ENCODE measurements at places on chromosomes 13 and 19. TPM values are rescaled to one million over a fixed set of nuclear protein-coding genes. Genes with fewer than 3 reads are reported as not detected.

The SHANK1 gene
- polyA plus RNA-seq: 2.4 TPM

The FPR2 gene
- not detected for polyA plus RNA-seq

The KIR2DL1 gene
- not detected for polyA plus RNA-seq

The C19orf85 gene
- polyA plus RNA-seq: not detected

The ZNF579 gene
- polyA plus RNA-seq: 5.1 TPM

DNA sequence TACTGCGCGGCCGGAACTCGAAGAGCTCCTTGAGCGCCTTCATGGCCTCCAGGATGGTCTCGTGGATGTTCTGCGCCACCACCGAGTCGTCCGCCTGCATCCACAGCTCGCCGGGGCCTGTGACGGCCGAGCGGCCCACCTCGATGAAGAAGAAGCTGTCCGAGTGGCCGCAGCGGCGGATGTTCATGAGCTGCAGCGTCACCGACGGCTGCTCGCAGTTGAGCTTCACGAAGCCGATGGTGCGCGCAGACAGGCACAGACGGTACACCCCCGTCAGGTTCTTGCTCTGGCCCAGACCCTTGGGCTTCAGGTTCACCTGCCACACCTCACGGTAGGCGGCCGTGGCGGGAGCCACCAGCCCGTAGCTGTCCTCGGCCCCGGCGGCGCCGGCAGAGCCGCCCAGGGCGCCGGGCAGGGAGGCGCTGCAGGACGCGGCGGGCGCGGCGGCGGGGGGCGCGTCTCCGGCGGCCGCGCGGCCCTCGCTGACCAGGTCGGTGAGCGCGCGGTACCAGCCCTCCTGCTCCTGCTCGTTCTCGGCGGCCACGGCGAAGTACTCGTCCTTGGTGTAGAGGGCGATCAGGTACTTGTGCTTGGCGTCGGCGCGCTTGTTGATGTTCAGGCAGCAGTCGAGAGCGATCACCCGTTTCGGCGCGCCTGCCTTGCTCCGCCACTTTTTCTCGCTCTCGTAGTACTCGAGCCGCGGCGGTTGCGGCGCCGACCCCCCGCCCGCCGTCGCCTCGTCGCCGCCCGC lies 1.1 kb downstream of the IRS2 start:
- no peak for DNase-seq

DNA sequence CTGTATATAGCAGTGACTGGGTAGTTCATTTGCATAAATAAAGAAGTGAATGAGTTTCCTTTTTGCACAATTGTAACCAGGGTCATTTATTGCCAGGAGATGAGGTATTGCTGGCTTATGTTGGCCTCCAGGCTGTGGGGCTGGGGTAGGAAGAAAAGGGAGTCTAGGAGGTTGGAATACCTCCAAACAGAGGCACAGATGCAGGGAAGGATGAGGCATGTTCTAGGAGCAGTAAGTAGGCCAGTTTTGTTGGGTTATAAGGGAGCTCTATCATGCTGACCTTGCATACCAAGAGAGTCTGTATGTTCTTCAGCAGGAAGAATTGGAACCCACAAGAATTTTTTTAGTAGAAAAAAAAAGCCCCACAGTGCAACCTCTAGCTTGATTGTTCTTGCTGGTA lies 17.2 kb upstream of the CYSLTR2 start:
- no peak for DNase-seq

DNA sequence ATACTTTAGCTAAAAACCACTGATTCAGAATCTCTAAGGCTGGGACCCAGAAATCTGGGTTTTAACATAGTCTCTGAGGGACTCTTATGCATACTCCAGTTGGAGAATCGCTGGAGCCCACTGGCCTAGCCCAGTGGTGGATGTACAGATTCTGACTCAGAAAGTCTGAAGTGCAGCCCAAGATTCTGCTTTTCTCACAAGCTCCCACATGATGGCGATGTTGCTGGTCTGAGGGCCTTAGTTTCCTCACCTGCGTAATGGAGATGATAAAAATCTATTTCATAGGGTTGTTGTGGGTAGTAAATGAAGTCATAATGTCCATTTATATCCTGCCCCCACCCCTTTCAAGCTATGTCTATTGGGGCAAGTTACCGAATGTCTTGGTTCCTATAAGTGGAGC lies 7.7 kb upstream of the CDADC1 start:
- no peak for DNase-seq

DNA sequence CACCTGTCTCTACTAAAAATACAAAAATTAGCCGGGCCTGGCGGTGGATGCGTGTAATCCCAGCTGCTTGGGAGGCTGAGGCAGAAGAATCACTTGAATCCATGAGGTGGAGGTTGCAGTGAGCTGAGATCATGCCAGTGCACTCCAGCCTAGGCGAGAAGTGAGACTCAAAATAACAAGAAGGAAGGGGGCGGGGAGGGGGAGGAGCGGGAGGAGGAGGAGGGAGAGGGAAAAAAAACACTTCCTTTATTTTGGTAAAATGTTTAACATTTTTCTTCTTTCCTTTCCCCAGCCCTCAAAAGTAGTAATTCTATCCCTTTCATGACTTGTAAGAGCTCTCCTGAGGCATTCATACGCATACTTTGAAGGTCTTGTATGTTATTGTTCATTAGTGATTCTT lies 44.3 kb downstream of the SPRY2 start:
- DNase-seq: no peak

DNA sequence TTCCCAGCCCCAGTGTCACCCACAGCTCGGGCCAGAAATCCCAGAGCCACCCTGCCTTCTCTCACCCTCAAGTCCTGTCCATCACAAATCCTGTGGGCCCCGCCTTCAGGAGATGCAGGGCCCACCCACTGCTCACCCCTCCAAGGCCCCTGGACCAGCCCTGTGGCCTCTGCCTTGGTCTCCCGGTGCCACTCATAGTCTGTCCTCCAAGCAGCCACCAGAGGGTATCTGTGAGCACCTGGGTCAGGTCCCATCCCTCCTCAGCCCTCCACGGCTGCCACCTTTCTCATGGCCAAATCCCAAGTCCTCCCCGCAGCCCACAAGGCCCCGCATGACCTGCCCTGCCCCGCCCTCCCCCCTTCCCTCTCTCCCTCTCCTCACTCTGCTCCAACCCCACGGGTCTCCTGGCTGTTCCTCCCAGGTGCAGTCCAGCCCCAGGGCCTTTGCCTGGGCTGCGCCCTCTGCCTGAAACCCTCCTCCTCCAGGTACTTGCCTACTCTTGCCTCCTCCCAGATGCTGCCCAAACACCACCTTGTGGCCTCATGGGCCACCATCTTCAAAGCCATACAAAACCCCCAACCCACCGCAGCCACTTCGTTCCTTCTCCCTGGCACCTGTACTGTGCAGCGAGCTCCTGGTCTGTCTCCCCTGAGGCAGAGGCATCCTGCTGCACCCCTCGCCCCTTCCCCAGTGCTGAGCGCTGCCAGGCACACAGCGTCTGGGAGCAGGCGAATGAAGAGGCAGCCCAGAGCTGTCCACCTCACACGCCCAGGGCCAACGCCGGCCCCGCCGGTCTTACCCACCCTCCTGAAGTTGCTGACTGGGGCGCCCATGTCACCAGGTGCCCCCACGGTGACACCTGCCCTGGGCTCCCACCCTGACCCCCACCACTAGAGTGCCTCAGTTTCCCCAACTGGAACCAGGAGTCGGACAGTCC lies 13.2 kb upstream of the UQCR11 start:
- no peak for DNase-seq

DNA sequence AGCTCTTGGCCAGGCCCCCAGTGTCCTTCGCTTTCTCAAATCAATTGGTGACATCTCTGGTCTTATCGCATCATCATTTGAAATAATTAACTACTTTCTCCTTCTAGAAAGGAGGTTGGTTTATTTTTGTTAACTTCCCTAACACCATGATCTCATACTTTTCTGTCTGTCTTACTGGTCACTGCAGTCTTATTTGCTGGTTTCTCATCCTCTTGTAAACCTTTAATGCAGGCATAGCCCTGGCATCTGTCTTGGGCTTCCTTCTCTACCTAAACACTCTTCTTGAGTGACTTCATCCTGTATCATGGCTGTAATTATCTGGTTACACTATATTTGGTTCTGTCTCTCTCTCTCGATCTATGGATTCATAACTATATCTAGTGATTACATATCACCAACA lies 152.8 kb downstream of the CYSLTR2 start:
- no peak for DNase-seq

DNA sequence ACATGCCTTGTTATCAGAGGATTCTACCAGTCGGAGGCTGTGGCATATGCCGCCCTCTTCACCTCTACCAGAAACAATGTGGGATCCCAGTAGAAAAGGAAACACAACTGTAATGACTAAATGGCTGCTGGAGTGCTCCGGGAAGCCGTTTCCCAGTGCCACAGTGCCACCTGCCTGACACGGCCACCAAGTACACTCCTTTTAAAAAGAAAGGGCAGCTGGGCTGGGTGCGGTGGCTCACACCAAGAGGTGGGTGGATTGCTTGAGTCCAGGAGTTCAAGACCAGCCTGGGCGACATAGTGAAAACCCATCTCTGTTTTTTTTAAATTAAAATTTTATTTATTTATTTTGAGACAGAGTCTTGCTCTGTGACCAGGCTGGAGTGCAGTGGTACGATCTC lies 67.3 kb downstream of the TRPM4 start:
- DNase-seq: no peak

DNA sequence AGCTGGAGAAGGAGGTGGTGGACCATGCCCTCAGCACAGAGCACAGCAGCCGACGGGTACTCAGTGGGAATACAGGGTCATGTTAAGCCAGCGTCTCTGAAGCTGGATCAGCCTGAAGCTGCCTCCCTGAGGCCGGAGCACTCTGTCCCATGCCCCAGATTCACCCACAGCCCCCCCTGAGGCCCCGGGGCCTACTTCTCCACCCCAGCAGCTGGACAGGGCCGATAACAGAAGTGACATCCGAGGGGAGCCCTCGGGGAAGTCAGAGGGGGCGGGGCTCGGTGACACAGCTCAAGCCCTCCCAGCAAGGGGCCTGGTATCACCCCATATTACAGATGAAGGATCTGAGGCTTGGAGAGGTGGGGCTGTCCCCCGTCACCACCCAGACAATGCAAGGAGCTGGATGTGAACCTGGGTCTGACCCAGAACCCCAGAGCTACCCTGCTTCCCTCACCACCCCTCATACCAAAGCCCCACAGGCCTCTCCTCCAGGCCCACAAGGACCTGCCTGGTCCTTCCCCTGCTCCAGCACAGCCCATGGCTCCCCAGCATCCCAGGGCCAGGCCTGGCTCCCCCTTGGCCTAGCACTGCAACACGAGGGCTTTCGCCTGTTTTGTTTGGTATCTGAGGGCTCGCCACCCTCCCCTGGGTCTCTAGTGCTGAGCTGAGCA lies 5.7 kb downstream of the R3HDM4 start:
- DNase-seq: no peak

- no peak for DNase-seq
These were observed 67.6 kb downstream of the TNFRSF19 start for GRCh38 chr13:23637829-23638228.

GRCh38 chr13:57546942-57547341 lies 84.6 kb upstream of the PCDH17 start:
- DNase-seq: no peak

DNA sequence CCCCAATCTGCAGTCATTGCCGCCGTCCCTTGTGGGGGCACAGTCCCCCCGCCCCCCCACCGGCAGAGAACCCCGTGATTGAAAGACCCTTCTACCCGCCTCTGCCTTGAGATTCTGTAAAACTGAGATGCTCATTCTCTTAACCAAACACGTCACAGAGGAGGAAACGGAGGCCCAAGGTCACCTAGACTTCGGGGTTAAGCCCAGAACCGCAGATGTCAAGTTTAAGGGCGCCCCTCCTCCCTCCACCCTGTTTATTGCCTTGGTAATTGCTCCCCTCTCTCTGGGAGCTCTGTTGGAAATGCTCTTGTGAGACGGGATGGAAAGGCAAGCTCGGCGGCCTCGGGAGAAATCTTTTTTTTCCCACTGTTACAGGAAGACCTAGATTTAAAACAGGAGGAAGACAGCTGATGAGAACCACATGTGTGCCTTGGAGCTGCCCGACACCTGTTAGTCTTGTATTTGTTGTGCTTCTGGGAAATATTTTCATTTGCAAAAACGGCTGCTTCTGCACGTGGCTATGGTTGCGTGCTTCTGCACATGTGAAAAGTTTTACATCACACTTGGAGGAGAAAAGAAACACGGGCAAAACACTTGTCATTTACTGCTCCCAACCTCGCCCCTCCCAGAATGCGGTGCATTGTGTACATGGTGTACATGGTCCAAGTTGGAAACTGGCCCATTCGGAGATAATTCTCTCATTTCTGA lies 1.1 kb upstream of the MED26 start:
- peak; percentile 67 for DNase-seq

DNA sequence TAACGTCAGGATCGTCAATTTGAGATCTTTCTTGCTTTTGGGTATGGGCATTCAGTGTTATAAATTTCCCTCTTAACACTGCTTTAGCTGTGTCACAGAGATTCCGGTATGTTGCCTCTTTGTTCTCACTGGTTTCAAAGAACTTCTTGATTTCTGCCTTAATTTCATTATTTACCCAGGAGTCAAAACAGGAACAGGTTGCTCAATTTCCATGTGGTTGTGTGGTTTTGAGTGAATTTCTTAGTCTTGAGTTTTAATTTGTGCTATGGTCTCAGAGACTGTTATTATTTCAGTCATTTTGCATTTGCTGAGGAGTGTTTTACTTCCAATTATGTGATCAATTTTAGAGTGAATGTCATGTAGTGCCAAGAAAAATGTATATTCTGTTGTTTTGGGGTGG lies 153.1 kb downstream of the PCDH17 start:
- no peak for DNase-seq

DNA sequence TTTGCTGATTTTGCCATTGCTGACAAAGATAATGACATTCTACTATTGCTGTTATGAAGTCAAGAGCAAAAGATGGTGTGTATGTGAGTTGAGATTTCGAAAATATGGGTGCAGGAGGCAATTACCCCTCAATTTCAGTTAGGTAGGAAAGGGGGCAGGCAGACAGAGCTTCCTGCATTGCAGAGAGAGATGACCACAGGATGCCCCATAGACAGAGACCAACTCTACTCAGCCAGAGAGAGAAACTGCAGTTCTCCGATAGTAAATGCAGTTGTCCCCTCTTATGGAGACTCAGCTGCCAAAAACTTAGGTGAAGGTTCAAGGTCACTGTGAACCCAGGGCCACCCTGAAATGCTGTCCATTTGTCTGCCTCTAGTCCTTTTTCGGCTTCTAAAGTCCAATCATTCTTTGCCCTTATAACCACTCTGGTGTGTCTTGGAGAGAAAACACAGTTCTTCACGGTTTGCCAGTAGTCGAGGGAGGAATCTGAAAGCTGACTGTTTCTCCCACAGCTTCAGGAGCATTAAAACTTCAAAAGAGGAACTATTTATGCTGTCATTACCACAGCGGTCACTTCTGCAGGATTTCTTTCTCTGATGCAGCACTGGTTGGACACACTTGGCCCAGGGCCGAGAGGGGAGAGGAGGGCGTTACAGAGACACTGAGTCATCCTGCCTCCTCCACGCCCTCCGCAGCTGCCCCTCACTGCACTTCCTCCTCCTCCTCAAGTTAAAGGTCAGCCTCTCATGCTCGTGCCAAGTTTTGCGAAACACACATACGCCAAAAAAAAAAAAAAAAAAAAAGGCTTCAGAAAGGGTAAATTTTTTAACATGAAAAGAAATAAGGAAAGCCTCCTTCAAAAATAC lies 264.3 kb downstream of the FOXO1 start:
- peak; percentile 79 for DNase-seq

DNA sequence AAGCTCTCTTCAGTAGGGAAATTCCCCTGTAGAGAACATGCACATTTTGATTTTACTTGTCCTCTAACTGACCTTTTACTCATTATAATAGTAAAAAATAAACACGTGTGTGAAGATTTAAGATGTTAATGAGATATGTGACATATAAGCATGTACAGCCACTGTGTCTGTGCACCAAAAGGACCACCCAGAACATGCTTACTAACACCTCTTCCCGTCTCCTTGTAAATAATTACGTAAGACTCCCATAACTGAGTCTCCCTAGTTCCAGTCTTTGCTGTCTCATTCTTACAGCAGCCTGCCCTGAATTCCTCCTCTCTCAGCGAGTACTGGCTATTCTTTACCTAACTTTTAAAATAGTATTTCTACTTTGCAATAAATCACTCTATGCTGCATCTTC lies 53.6 kb downstream of the ZNF100 start:
- DNase-seq: no peak

Data from AG04450 (cell line).